Neural crest cell (in vitro differentiated cells): ENCODE measurements at places on chromosomes 11 and 22. TPM values are rescaled to one million over a fixed set of nuclear protein-coding genes. Genes with fewer than 3 reads are reported as not detected.

DNA sequence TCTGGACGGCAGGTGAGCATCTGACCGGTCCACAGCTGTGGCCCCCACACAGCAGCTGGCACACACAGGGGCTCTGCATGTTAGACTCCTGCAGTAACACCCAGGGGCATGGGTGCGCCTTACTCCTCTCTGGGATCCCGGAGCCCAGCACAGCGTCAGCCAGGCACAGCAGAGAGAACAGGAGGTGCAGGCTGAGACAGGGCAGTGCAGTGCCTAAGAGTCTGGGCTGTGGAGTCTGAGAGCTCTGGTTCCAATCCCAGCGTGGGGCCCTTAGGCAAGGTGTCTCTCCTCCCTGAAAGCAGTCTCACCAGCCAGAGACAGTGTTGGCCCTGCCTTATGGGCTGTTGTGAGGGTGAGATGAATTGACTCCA is 2.3 kb downstream of the NUDT8 start:
- DNase-seq, result no peak

- no peak for DNase-seq
Observed at GRCh38 chr11:118687906-118688305, 8.5 kb upstream of the TREH start.

DNA sequence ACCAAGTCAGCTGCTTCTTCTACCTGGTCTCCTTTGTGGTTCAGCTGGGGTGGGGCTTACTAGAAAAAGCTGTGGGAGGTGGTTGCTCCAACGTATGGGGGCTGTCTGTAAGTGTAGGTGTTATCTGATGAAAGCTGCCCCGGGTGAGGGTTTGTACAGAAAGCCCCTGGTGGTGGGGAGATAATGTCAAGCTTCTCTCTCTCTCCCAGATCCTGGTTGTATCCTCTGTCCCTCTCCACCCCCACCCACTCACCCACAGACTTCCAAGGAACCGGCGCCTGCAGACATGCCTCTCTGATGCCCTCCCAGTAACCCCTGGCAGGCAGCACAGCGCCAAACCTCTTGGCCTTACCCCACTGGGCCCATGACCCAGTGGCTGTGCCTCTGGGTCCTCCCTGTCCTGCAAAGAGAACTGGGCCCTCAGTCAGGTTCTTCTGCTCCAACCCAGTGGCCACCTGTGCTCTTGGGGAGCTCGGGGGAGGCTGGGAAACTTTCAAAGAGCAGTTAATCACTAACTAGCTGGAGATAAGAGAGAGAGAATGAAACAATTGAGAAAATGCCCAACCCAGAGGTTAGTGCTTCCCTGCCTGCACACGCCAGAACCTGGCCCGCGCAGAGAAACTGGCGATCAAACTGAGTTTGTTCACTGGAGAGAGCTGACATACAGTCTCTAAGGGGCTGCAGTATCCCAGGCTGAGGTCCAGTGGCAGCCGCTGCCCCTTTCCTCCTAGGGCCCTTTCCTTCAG is 20.4 kb upstream of the EHF start:
- no peak for DNase-seq

The KLHL35 gene
- 9.4 and 11.6 TPM in 2 replicates for total RNA-seq

DNA sequence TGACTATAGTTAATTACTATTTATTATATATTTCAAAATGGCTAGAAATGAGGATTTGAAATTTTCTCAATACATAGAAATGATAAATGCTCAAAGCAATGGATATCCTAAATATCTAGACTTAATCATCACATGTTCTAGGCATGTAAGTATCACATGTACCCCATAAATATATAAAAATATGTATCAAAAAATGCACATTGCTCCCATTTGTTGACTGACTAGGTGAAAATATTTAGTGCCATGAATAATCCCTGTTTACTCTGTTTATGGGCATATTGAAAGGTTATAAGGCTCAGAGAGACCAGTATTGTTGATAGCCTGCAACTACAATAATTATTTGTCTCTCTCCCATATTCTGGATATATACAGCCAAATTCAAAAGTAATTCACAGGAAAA is 3.1 kb downstream of the HBE1 start:
- DNase-seq, result no peak

The P2RX6 gene
- 3.4 and 4.5 TPM in 2 replicates for total RNA-seq

The OR5A1 gene
- total RNA-seq, result not detected in 2 replicates

The OR52I1 gene
- not detected in 2 replicates for total RNA-seq

DNA sequence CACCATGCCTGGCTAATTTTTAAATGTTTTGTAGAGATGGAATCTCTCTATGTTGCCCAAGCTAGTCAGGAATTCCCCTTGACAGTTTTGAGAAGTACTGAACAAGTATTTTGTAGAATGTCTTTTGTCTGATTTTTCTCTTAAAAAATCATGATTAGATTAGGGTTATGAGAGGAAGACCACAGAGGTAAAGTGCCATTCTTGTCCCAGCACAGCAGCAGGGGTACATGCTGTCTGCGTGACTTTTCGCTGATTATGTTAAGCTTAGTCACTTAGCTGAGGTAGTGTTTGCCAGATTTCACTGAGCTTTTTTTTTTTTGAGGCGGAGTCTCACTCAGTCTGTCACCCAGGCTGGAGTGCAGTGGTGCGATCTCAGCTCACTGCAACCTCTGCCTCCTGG is 13.6 kb upstream of the NUP160 start:
- no peak for DNase-seq

- DNase-seq, result no peak
Observed at GRCh38 chr11:94924171-94924572, 49.2 kb downstream of the CWC15 start.

- DNase-seq, result no peak
Observed at GRCh38 chr11:16395601-16396000, 39.3 kb upstream of the SOX6 start.

DNA sequence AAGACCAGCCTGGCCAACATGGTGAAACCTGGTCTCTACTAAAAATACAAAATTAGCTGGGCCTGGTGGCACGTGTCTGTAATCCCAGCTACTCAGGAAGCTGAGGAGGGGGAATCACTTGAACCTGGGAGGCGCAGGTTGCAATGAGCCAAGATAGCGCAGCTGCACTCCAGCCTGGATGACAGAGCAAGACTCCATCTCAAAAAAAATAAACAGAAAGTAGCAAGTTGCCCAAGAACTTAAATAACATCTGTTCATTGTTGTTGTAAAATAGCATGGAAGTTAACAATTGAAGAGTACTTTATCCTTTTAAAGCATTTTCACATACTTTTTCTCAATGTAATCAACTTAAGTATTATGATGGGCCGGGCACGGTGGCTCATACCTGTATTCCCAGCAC is 5.7 kb downstream of the AMBRA1 start:
- no peak for DNase-seq

- no peak for DNase-seq
Observed at GRCh38 chr11:95516786-95517185, 272.8 kb downstream of the FAM76B start.

- DNase-seq, result no peak
Observed at GRCh38 chr22:17260298-17260697, 41.1 kb upstream of the ADA2 start.

The SCGB2A2 gene
- total RNA-seq, result not detected in 2 replicates

DNA sequence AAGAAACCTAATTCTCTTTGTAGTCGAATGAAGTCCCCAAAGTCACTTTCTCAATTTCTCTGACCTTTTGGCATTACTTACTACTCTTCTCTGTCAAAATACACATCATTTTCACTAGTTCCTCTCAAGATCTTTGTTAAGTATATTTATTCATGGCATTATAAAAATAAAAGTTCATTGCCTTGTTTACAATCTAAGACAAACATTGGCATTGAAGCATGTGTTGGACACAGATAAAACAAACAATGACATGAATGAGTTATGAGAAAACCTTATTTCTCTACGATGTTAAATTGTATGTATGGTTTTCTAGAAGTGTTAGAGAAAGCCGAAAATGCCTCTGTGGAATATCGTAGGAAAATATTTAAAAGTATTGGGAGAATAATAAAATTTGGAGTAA is 8.6 kb upstream of the OR51G1 start:
- DNase-seq, result no peak

The UBTFL1 gene
- total RNA-seq, result not detected in 2 replicates

DNA sequence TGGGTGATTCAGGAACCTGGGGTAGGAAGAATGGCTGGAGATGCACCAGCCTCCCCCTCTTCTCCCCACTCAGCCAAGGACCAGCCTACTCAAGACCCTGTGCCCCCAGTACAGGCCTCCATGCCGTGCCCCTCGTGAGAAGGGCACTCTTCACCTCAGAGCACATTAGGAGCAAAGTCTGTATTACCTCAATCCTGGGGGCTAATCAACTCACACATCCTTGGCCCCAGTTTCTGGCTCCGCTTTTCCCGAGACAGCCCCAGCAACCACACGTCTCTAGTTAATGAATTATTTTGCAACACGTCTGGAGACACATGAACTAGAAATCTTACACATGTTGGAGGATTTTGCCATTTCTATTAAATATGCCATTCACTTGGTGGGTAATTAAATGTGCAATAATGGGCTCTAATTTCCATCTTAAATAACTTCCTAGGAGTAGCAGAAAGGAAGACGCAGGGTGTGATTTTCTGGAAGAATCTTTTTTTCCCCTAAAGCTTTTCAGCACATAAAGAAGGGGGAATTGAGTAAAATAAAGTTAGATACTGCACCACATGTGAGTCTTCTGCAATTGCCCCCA is 63.0 kb downstream of the TMPRSS5 start:
- DNase-seq, result no peak
